Cortex of kidney (tissue), 1 donor: ENCODE measurements at places on chromosomes 11 and 22.

- no peak for DNase-seq
Measured at GRCh38 chr11:26276798-26277424, 55.0 kb upstream of the ANO3 start.

DNA sequence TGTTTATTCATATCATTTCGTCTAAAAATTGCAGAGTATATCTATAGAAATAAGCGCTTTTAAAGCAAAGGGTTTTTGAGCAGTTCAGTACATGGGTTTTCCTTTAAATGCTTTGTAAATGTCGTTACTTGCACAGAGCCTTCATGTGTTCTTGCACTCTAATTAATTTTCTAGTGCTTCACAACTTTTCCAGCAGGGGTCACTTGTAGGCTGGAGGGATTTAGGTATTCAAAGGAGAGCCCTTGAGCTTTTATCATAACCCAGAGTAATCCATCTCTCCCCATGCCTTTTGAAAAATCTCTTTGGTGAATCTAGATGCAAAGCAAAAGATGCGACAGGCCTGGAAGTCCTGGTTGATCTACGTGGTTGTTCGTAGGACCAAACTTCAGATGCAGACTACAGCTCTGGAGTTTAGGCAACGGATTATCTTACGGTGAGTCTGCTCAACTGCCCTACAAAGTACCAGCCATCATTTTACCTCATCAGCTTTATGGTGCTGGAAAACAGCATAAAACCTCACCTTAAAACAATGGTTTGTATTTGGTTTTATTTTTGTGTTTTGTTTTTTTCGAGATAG is 60.4 kb downstream of the SFI1 start:
- DNase-seq, result no peak

GRCh38 chr11:124195189-124195734 is 12.1 kb downstream of the OR10D3 start:
- no peak for DNase-seq

- DNase-seq, result no peak
Measured at GRCh38 chr11:78809931-78810541, 235.4 kb upstream of the NARS2 start.

DNA sequence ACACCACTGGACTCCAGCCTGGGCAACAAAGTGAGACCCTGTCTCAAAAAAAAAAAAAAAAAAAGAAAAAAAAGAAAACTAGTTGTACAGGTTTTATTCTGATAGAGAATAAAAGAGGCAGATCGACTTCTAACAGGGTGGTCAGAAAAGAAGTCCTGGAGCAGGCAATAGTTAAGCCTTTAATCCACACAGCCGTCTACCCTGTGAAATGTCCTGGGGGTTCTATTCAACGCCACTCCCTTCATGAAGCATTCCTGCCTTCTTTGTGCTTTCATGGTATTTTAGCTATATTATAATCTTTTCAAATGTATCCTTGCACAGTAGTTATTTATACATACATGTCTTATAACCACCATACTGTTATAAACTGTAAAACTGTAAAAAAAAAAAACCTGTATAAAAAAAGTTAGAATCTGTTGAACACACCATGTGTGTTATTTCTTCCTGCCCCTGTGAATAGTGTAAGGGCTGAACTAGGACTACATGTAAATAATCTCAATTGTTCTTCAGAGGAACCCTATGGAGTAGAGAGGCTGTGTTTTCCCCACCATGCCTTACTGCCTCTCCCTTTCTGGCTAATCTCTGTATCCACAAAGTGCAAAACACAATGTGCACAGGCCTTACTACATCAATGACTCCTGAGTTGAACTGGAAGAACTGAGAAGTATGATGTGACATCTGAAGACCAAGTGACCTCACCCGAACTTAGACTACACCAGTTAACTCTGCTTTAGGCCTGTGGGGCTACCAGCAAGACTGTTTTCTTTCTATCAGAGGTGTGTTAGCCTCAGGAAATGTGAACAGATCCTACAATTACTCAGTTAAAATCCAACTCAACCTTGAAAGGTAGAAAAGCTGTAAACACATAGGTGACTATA is 25.3 kb downstream of the PRCP start:
- DNase-seq, result no peak

DNA sequence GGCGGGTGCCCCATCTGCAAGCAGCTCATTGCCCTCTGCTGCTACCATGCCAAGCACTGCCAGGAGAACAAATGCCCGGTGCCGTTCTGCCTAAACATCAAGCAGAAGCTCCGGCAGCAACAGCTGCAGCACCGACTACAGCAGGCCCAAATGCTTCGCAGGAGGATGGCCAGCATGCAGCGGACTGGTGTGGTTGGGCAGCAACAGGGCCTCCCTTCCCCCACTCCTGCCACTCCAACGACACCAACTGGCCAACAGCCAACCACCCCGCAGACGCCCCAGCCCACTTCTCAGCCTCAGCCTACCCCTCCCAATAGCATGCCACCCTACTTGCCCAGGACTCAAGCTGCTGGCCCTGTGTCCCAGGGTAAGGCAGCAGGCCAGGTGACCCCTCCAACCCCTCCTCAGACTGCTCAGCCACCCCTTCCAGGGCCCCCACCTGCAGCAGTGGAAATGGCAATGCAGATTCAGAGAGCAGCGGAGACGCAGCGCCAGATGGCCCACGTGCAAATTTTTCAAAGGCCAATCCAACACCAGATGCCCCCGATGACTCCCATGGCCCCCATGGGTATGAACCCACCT is 28.0 kb upstream of the L3MBTL2 start:
- DNase-seq, result no peak

- no peak for DNase-seq
Measured at GRCh38 chr11:36333468-36333867, 37.4 kb downstream of the PRR5L start.

DNA sequence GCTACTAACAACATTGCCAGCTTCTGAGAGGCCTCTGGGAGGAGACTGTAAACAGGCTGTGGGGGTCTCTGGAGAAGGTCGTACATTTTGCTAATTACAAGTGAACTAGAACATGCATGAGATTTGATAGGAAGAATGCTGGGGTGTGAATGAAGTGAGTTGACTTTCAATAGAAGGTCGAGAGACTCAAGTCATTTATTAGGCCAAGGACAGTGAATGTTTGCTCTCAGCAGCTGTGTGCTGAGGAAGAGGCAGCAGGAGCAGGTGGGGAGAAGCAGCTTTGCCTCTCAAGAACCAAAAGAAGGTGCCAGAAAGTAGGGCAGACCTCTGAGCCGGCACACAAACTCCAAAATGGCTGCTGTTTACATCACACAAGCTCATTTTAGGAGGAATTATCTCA is 91.7 kb downstream of the PIWIL4 start:
- DNase-seq, result no peak

DNA sequence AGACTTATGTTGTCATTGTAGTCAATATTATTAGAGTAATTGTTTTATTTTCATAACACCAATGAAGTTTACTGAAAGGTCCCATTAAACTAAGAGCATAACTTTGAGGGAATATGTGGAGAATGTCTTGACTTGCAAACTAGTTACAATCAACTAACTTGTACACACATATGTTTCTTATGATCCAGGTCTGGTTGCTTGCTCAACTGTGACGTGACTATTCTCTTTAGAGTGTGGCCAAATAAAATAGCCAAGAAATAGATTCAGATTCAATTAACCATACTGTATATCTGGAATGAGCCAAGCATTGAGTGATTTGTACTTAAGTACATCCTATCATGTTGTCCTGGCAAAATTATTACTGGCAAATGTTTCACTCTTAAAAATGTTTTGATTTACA is 101.7 kb downstream of the METTL15 start:
- no peak for DNase-seq

DNA sequence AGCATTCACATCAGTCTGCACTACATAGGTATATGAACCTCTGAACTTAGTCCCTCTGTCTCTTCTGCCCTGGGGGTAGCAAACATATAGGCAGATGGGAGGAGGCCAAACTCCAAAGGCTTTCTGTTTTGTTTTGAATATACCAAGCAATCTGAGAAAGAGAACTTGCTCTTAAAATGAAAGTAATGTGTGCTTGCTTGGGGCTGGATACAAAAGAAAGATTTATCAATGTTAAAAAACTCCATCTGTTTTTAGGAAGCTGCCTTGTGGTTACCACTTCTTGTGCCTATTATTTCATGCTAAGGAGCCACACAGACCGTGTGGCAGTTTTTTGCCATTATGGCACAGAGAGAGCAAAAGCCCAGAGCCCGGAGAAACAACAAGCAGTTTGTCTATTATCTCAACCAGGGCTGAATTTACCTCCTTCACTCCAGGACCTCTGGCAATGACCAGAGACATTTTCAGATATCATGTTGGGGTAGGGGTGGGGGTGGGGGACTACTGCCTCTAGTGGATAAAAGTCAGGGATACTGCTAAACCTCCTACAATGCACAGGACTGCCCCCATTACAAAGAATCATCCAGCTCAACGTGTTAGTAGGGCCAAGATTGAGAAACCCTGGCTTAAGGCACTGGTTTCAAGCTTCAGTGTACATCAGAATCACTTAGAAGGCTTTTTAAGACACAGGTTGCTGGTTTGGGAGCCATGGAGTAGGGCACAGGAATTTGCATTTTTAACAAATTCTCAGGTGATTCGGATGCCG is 124.2 kb downstream of the APIP start:
- no peak for DNase-seq

DNA sequence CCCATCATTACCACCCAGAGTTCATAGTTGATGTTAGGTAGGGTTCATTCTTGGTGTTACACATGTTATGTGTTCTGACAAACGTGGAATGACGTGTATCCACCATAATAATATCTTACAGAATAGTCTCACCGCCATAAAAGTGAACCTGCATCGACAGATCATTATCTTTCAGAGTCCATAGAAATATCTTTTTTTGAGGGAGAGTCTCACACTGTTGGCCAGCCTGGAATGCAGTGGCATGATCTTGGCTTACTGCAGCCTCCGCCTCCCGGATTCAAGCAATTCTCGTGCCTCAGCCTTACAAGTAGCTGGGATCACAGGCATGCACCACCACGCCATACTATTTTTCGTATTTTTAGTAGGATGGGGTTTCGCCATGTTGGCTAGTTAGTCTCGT is 113.9 kb downstream of the BCR start:
- no peak for DNase-seq

DNA sequence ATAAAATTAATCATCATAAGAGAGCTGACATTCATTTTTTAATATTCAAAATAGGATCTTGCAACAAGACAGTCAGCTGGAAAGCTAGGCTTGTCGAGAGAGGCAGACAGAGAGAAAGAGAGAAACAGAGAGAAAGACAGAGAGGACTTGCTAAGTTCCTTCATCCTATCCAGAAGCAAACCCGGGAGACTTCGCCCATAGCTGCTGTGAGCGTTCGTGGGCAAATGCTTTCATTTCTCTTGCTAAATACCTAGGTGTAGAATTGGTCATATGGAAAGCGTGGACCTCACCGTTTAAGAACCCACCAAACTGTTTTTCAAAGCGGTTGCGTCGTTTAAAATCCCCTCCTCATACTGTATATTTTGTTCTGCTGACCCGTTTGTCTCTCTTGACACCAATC is 25.3 kb upstream of the KRTAP5-6 start:
- no peak for DNase-seq

- no peak for DNase-seq
Measured at GRCh38 chr11:3052109-3052479, 5.1 kb downstream of the CARS1 start.

DNA sequence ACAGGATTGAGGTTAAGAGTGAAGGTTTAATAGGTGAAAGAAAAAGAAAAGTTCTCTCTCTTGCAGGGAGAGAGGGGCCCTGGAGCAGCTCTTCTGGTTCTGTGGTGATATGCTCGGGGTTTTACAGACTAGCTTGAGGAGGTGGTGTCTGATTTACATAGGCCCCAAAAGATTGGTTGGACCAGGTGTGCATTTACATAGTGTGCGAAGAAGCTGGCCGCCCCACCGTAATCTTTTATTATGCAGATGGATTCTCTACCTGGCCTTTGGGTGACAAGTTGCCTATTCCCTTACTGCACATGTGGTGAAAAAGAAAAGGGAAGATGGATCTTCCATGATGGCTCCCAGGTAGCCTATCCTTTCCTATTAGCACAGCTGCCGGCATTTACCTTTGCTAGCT is 219.9 kb upstream of the GRIA4 start:
- no peak for DNase-seq

- DNase-seq, result no peak
Measured at GRCh38 chr22:24413736-24414385, 13.5 kb upstream of the ADORA2A start.

- DNase-seq, result no peak
Measured at GRCh38 chr11:9719566-9720289, 55.9 kb downstream of the SWAP70 start.

- no peak for DNase-seq
Measured at GRCh38 chr11:35794850-35795249, 132.3 kb downstream of the TRIM44 start.

- DNase-seq, result no peak
Measured at GRCh38 chr22:45312856-45313255, 3.1 kb downstream of the FAM118A start.

- no peak for DNase-seq
Measured at GRCh38 chr11:78927511-78927910, 352.8 kb upstream of the NARS2 start.

- no peak for DNase-seq
Measured at GRCh38 chr22:27205492-27206373, 548.3 kb downstream of the MIAT start.

- no peak for DNase-seq
Measured at GRCh38 chr22:33656808-33657628, 263.3 kb downstream of the LARGE1 start.

- DNase-seq, result no peak
Measured at GRCh38 chr11:120801801-120802689, 221.9 kb upstream of the TBCEL start.

GRCh38 chr11:59730896-59731565 is 17.4 kb upstream of the OR10V1 start:
- no peak for DNase-seq

GRCh38 chr11:118914178-118914918 is 11.4 kb downstream of the BCL9L start:
- no peak for DNase-seq

- DNase-seq, result no peak
Measured at GRCh38 chr22:49586873-49587272, 240.8 kb downstream of the BRD1 start.

- no peak for DNase-seq
Measured at GRCh38 chr11:2302306-2302895, 588 bp downstream of the TSPAN32 start.

DNA sequence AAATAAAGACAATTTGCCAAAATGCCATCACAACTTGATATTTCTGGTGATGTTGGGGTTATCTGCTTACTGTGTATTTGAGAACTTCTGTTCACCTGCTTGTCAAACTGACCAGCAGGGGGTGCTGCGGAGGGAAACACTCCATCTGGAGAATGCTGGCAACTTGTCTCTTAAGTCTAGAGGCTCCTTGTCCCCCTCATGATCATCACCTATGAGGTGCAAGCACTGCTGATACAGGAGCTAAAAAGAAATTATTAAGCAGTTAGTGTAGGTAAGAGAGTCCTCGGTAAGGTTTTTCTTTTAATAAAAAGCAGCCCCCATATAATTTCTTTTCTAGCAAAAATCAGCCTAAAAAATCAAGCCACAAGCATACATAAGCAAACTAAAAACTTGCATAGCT is 32.7 kb upstream of the GLYATL1B start:
- DNase-seq, result no peak

GRCh38 chr11:69250186-69251056 is 43.5 kb upstream of the MYEOV start:
- no peak for DNase-seq
